CD4-positive, alpha-beta T cell treated with Interferon alpha-2 for 1 hour (primary cell): ENCODE measurements at places on chromosomes 11 and 22.

DNA sequence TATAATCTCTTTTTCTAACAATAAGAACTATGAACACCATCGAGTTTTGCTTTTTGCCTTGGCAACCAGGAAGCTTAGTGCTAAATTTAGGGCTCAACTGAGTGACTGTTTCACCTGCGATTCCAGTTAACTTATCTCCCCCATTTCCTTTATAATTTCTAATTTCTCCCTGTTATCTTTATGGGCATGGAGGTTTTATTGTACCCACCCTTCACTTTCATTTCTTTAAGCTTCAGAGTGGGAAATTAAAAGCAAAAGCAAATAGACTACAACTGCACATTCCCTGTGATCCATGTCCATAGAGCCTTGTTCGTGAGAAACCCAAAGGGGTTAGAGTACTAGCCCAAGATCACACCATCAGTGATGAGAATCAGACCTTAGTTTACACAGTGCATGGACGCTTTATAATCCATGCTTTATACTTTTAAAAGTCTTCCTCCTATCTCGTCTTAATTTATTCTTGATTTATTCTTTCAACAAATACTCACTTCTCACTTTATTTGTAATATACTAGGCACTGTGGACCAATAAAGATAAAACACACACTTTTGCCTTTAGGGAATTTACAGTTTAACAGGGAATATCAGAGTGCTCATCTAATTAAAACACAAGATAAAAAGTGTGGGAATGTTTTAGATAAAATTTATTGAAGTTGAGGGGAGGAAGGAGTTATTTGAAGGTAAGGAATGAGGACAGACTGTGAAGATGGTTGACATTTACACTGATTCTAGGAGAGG, 40.6 kb downstream of the ADAMTS15 start:
- no peak for DNase-seq

GRCh38 chr11:108364159-108364558, 103.2 kb downstream of the C11orf65 start:
- DNase-seq = no peak

GRCh38 chr11:75029836-75030631, 41.3 kb downstream of the NEU3 start:
- no peak for DNase-seq

DNA sequence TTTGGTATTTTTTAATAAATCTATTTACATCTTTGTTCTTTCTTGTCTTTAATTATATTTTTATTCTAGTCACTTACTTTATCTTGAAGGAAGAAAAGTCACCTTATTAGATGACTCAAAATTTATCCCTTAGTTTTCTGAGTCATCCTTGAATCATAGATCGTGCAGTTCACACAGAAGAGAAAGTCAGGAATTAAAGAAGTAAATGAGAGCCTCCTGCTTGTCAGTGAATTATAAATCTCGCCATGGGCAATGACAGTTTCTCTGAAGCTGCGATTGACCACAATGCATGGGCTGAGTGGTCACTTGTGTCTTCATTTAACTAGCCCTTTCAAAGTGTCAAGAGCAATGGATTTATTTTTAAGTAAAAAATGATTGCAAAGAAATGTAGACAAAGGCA, 91.2 kb downstream of the LUZP2 start:
- no peak for DNase-seq

- no peak for DNase-seq
Observed at GRCh38 chr11:127709960-127710359, 709.4 kb upstream of the KIRREL3 start.

DNA sequence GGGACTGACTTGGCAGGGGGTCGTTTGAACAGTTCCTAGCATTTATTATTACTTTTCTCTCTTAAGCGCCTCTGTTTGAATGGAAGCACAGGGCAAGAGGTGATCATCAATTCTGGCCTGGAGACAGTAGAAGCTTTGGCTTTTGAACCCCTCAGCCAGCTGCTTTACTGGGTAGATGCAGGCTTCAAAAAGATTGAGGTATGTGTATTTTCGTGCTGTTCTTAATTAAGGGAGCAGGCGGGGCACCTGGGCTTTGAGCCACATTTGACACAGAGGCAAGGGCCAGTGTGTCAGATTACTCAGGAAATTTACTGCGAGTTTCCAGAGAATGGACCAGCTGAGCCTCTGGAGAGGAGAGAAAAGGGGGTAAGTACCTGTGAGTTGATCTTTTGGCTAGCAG, 102.4 kb upstream of the SORL1-AS1 start:
- DNase-seq = no peak

GRCh38 chr11:78424334-78425270, 7.0 kb upstream of the GAB2 start:
- DNase-seq = peak; percentile 54

DNA sequence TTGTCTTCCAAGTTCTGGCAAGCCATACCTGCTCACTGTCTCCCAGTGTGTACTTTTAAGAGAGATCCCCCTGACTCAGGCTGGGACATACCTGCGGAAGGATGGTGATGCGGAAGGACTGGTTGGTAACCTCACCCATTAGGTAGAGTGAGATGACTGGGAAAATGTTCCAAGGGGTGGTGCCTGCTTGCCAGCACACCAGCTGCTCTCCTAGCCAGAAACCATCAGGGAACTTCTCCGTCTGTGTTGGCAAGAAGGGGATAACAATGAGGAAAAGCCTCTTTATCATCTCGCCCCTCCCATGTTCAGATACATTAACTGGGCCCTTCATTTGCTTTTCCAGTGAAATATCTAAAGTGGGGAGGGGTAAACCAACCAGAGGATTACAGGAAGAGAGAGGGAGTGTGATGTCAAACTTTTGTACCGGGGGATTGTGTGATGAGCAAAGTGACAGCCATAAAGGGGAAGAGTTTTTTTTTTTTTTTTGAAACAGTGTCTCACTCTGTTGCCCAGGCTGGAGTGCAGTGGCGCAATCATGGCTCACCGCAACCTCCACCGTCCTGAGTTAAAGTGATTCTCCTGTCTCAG, at the start of gene BACE1-AS:
Gene BACE1-AS, plus strand, starts transcription at position 538 of the 588 bp plus-strand sequence.
- DNase-seq = no peak

GRCh38 chr11:109956124-109956793, 136.9 kb upstream of the ZC3H12C start:
- no peak for DNase-seq

- no peak for DNase-seq
Observed at GRCh38 chr11:64466115-64466718, 107.3 kb downstream of the RPS6KA4 start.

- DNase-seq = no peak
Observed at GRCh38 chr11:62132689-62133293, 9.0 kb downstream of the INCENP start.

DNA sequence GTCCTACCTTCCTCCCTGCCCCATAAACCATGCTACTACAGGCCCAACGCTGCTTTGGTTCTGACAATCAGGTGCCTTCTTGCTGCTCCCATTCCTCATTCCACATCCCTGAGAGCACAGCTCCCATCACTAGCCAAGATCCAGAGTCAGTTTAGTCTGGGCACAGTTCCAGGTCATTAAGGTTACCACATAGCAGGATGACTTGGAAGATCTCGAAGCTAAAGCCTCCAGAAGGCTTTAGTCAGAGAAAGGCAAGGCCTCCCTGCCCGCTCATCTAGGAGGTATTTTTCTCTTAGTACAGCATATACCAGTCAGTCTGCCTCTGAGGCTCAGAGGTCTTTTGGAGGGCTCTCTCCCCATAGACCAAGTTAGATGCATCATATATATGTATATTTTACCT, 30.3 kb downstream of the TRIM66 start:
- no peak for DNase-seq

DNA sequence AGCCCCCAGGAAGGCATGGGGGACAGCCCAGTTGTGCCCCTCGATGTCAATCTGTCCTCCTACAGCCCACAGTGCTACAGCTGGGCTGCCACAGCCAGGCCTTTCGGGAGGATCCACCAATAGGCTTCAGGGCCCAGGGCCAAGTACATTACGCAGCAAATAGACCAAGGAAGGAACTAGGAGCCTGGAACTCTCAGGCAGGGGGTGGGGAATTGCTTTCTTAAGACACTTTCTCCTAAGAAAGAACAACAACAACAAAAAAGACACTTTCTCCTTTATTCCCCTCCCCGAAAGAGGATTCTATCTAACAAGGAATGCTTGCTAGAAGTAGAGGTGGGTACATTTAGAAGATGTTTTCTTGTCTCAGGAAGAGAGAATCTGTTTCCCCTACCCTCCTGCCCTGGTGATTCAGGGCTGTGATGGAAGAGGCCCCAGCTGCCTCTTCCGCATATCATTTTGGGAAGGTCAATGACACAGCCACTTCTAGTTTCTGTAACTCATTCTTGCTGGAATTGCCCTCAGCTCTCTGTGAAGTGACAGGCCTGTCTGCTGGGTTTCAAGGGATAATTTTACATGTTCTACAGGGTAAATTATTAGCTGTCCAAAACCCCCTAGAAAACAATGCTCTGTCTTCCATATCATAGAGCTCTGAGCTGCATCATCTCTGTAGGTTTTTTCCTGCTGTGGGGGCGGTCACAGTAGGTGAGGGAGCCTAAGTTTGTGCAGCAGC, 6.0 kb upstream of the MALAT1 start:
- DNase-seq = peak; percentile 59

DNA sequence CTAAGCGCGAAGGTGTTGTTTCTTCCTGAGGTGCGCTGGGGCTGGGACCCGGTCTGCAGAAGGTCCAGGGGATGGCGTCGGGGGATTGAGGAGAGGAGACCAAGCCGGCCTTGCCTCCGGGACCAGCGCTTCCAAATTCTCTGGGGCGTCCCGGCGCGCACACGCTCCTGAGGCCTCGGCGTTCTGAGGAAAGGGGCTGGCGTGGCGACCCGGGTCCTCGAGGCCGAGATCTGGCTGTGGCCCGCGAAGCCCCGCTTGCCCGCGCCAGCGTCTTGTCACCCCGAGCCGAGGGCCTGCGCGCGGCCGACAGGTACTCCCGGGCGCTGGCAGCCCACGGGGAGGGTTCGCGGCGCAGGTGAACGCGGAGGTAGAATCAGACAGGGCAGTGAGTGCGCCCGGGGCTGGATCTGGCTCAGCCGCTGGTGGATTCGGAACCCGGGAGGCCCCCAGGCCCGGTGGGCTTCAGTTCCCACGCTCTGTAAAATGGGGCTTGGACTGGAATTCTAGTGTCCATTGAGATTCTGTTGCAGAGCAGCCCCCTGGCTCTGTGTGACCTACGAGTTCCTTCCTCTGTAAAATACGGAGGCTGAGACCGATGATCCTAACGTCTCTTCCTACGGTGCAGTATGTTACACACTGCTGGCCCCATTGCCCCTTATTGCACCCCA, 14.7 kb downstream of the SSH3 start:
- DNase-seq = no peak

GRCh38 chr11:57140568-57140967, 41.2 kb upstream of the LRRC55 start:
- DNase-seq = no peak

- no peak for DNase-seq
Observed at GRCh38 chr11:94199136-94200130, 70.8 kb downstream of the PANX1 start.

DNA sequence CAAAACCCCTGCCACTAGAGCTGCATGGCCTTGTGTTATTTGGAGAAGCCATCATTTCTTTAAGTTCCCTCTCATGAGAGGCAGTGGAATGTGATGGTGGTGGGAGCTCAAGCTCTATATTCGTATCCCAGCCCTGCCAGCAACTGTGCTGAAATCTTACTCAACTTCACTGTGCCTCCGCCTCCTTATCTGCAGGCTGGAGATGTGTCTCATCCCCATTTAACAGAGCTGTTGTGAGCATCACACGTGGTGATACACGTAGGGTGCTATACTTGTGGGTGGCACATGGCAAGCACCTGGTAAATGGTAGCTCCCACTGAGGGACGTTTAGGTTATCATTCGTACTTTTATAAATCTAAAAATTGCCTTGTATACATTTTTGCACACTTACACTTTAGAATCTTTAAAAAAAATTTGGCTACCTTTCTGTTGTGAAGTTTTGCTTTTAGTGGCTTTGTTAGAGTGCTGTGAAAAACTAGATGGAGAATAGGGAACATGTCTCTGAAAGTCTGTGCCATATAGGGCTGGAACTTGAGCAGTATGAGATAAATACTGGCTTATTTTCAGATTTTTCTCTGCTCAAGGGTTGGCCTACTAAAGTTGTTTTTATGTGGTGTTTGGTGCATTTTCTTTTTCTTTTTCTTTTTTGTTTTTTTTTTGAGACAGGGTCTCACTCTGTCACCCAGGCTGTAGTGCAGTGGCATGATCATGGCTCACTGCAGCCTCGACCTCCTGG, 23.2 kb downstream of the TNRC6B start:
- DNase-seq = no peak

GRCh38 chr11:3984896-3985295, 109.7 kb upstream of the RRM1 start:
- DNase-seq = peak; percentile 38

DNA sequence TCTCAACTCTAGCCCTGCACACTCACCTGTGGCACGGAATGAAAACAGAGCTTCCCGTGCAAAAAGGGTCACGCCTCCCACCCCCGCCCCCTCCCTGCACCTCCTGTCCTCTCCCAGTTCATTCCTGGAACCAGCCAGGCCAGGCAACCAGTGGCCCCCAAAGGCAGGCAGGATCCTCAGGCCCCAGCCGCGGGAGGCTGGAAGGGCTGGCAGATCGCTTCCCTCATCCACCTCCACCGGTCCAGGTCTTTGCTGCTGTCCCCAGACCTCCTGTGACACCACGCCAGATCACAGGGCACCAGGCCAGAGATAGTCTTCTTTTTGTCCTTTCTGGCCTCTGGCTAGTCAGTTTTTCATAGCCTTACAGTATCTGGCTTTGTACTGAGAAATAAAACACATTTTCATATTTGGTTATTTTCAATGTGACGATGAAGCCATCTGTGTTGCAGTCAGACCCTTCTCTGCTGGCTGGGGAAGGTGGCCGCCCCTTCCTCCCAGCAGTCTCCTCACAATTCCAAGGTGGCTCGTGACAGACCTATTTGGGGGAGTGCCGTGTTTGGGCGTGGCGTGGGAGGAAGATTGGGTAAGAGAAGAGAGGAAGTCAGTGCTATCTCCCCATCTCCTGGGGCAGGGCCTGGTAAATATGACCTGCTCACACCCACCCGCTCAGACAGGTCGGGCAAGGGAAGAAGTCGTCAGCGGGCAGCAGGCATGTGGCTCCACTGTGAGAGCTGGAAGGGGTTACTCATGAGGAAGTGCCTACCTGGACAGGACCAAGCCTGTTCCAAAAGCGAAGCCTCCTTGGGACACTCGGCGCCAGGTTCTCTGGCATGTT, 9.1 kb downstream of the SSH3 start:
- DNase-seq = peak; percentile 33

DNA sequence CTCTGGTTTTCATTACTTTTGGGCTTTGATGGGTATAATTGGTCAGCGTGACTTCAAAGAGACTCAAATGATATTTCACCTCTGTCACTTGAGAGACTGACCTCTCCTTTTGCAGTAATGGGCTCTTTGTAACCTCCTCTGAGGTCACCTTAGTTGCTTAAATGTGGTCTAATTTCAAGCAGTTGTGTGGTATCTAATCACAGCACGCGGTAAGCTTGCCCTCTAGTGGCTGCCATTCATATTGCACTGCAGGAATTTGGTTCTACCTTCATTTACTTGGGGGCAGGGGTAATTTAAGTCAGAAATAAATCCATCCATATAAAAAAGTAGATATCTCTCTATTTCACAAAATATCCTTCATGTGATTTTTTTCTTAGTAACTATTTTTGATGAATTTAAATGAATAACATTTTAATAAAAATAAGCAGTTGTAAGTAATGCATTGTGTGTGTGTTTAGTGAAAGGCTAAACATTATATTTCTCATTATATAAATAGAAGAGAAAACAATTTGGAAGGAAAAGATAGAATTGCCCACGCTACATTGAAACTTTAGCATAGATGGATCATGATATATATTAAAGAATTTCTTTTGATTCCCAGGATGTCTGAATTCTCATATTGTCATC, 55.0 kb upstream of the ANO3 start:
- peak; percentile 19 for DNase-seq

GRCh38 chr11:93238956-93239355, 41.2 kb upstream of the SLC36A4 start:
- no peak for DNase-seq

- no peak for DNase-seq
Observed at GRCh38 chr11:63032457-63032856, 16.8 kb upstream of the SLC22A8 start.
